ENCODE measurements at places on chromosomes 11 and 22.
A peak's percentile ranks its signal among the peaks of the same experiment; 100 is the strongest.

DNA sequence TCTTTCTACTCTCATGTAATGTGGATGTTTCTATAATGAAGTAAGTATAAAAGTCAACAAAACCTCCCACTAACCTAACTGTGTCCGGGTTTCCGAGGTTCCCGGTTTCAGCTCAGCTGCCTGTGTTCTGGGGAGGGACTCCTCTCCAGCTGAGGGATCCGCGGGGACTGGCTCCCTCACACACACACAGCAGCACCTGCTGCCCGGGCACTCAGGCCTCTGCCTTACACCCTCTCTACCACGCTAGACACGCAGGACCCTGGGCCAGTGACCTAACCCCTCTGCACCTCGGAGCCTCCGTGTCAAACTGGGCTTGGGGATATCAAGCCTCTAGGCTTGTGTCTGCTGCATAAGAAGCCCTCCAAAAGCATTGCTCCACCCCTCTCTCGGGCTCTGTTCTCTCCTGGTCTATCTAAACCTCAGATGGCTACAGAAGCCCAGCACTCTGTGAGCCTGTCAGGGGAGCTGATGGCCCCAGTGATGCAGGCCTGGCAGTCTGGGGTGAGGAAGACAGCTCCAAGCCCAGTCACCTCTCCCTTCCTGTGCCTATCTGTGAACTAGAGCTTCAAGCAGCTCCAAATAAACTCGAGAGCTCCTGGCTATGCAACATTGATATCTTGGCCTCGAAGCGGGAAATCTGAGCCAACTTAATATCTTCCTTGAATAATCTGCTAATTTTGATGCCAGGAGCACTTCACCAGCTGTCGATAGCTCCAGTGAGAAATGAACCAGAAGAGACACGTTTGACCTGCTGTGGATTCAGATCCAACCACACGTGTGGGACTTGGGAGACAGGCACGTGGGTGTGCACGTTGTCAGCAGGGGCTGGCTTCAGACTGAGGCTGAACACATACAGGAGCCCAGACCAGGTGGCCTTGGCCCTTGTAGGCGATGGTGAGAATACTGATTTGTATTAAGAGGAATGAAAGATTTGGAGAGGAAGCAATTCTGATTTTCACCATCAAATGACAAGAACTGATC, 232.7 kb upstream of the B3GAT1 start:
- DNase-seq, result no peak

- DNase-seq, result no peak
Measured at GRCh38 chr22:45916515-45916914, 60.4 kb downstream of the WNT7B start.

GRCh38 chr22:38286915-38287669, 14.3 kb upstream of the TMEM184B start:
- no peak for DNase-seq

GRCh38 chr11:106998116-106998915, 20.0 kb downstream of the GUCY1A2 start:
- DNase-seq, result no peak

DNA sequence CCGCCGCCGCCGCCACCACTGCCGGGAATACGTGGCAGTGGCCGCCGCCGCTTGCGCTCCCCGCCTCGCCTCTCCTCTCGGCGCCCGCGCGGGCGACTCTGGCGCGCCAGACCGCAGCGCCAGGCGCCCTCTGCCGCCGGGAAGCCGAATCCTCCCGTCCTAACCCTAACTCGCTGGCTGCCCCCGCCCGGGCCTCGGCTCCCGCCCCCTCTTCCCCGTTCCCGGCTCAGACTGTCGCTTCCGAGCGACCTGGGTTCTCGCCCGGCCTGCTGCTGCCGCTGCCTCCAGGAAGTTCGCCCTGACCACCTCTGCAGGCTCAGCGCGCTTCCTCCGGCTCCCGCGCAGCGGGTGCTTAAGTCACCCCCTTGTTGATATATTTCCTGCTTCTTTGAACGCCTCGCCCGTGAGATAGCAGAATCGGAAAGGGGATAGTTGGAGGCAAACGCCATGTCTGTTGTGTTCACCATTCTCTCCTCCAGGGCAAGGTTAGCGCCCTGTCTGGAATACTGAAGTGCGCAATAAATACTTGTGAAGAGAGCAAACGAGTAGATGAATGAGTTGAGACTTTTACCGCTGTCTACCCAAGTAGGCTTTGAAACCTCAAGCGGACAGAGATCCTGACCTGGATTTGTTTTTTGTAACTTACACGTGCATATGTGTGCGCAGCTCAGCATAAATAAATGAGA, at the start of gene SMCO4:
Gene SMCO4 (minus strand): TSS at position 100 of the 686 bp plus-strand sequence. CDS start 64,202 bp downstream, outside the sequence.
- DNase-seq, result peak; percentile 80

- DNase-seq, result peak; percentile 57
Measured at GRCh38 chr11:36352922-36353321, 56.8 kb downstream of the PRR5L start.

DNA sequence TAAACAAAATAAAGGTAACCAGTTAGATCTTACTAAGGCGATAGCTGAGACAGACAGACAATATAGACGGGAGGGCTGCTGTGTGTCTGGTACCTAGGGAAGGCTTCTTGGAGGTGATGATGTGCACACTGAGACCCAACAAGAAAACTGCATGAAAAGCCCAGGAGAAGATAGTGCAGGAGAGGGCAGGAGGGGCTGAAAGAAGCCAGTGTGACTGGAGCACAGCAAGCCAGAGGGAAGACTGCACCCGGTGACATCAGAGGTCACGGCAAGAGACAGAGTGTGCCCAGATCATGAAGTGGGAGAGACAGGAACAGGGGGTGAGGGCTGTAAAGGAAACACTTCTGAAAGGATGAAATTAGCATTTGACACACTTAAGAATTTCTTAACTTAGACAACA, 266.3 kb downstream of the BRD1 start:
- no peak for DNase-seq

DNA sequence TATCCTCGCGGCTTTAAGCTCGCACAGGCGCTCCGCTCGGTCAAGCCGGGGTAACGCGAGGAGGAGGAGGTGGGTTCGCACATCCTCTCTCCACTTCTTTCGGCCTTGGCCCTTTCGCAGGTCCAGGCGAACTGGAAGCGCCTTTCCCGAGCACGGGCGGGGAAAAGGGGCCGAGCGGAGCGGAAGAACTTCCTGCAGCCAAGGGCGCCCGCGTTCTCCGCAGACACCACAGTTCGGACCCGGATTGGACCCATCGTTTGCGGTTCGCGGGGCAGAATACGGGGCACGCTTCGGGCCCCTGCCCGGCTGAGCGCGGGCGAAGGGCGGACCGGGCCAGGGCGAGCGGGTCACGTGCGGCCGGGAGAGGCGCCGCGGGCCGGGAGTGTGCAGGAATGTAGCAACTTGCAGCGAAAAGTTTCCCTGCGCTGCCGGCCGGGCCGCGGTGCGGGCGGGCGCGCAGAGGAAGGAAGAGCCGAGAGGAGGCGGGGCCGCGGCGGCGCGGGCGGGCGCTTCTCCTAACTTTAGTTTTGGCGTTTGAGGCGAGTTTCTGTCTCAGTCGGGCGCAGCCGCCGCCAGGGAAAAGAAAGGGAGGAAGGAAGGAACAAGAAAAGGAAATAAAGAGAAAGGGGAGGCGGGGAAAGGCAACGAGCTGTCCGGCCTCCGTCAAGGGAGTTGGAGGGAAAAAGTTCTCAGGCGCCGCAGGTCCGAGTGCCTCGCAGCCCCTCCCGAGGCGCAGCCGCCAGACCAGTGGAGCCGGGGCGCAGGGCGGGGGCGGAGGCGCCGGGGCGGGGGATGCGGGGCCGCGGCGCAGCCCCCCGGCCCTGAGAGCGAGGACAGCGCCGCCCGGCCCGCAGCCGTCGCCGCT, at the start of gene YAP1:
Gene YAP1 (plus strand): TSS at position 552 of the 865 bp plus-strand sequence. CDS start 402 bp downstream, outside the sequence.
- DNase-seq, result peak; percentile 71

GRCh38 chr11:121634273-121634672, 181.5 kb upstream of the SORL1-AS1 start:
- DNase-seq, result no peak

DNA sequence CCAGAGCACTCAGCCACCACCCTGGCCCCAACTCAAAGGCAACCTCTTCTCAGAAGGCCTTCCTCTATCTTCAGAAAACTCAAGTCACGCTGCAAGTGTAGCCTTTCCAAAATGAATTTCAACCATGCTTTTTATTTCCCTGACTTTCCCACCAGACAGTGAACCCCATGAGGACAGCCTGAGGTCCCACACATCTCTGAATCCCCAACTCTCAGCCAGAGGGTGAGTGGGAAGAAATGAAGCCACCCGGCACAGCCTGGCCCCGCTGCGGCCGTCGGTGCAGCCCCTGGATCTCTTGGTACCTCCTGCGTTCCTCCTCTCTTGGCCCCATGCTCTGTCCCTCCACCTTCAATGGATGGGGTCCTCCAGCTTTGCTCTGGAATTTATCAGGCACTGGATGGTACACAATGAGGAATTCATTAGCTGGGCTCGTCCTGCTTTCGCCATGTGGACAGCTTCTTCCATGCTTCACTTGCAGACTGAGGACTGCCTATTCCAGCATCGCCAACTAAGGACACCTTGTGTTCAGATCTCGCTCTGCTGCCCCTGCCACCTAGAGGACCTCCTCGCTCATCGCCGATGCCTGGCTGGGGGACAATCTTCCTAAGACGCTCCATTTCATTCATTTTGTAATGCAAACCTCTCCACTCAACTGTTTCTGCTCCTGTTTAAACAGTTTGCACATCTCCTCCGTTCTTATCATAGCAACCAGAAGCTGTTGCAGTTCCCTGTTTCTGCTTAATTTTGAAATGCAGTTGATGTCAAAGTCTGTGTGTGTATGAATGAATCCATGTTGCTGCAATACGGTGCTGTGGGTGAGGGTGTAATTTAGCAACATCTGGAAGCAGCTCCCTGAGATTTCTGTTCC, 672.1 kb downstream of the TBC1D22A start:
- no peak for DNase-seq

DNA sequence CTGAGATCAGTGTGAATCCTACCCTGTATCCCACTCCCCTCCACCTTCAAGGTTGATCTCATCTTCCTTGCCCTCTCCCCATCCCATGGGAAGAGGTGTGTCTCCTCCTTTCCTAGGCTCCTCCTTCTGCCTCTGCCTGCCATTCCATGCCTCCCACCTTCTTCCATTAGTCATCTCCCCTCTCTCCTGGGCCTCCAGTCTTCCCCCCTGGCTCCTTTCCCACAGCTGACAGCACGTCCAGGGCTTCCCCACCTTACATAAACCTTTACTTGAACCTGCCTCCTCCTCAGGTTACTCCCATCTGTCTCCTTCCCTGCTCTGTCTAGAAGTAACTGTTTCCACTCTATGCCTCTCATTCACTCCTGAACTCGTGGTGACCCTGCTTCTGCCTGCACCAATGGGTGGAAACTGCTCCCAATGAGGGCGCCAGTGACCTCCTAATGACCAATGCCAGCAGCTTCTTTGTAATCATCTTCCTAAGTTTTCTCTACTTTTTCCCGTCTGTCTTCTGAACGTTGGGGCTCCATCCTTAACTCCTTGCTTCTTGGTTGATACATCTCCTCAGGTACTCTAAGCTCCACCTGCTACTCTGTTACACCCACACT, 266.9 kb upstream of the NARS2 start:
- DNase-seq, result no peak

GRCh38 chr11:1409108-1409851, 19.5 kb downstream of the BRSK2 start:
- no peak for DNase-seq

DNA sequence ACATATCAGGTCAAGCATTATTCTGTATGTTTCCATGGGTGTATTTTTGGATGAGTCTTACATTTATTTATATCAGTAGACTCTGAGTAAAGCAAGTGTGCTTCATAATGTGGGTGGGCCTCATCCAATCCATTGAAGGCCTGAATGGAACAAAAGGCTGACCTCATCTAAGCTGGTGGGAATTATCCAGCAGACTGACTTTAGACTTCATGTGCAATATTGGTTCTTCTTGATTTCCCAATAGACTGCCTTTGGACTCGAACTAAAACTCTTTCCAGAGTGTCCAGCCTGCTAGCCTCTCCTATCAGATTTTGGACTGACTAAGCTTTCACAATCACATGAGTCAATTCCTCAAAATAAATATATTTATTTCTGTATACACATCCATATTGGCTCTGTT, 116.2 kb downstream of the KIF18A start:
- no peak for DNase-seq

- peak; percentile 43 for DNase-seq
Measured at GRCh38 chr11:43830928-43831440, 49.6 kb upstream of the ALKBH3 start.

DNA sequence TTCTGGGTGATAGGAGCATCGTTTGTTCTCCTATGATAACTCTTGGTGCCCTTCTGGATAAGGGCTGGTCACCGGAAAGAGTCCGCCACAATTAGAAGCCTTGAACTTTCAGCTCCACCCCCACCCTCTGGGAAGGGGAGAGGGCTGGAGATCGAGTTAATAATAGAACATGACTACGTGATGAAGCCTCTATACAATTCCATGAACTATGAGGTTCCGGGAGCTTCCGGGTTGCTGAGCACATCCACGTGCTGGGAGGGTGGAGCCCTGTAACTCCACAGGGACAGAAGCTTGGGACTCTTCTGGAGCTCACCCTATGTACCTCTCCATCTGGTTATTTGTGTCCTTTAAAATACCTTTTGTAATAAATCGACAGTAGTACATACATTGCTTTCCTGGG, 40.3 kb downstream of the ARHGAP42 start:
- DNase-seq, result no peak

DNA sequence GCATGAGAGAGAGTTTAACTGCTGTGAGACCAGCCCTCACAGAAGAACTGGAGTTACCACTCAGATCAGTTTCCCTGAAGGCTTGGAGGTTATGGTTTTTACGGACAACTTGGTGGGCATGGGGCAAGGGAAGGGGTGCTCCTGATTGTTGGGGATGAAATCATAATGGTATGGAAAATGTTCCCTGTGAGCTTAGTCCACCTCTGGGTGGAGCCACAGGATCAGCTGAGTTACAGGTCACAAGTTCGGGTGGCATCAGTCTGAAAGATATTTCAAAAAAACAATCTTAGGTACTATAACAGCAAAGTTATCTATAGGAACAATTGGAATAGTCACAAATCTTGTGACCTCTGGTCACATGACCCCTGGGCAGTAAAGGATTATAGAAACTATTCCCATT, 162.9 kb downstream of the DLG2 start:
- no peak for DNase-seq

DNA sequence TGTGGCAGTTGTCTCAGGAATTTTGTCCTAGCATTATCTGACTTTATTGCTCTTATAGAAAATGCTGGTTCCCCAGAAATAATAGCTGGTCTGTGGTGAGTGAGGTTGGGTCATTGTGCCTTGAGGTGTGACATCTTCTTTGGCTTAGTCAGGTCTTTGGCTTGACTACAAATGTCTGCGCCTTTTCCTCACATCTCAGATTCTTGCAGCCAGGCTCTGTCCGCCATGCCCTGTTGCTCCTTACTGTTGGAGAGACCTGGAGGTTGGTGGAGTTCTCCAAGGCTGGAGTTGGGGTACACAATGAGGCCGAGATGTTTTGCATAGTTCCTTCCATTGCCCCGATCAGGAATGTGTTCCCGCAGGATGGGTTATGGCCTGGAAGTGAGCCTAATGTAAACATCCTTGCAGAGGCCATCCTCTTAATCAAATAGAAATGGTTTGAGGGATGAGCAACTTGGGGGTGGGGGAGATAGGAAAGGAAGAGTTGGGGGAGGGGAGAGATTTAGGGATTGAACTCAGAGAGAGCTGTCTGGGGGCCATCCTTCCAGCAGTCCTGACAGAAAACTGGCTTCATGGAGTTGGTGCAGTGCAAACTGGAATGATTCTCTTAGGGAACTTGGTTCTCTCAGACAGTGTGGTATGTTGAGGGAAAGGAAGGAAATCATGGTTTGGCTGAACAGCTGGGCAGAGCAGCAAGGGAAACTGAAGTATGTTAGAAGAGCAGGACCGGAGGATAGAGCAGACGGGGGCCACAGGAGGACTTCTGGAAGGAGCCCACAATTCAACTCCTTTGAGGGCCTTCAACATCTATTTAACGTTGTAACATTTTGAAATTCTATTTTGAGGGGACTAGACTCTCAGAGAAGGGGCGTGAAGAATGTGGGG, 49.9 kb downstream of the ZBTB16 start:
- no peak for DNase-seq

GRCh38 chr11:27720277-27720830, 20.1 kb upstream of the BDNF start:
- DNase-seq, result no peak

Measured in CD4-positive, alpha-beta T cell treated with Interleukin-17A for 4 hours (primary cell).